ENCODE measurements at places on chromosomes 4 and X. TPM values are rescaled to one million over a fixed set of nuclear protein-coding genes. Genes with fewer than 3 reads are reported as not detected.

DNA sequence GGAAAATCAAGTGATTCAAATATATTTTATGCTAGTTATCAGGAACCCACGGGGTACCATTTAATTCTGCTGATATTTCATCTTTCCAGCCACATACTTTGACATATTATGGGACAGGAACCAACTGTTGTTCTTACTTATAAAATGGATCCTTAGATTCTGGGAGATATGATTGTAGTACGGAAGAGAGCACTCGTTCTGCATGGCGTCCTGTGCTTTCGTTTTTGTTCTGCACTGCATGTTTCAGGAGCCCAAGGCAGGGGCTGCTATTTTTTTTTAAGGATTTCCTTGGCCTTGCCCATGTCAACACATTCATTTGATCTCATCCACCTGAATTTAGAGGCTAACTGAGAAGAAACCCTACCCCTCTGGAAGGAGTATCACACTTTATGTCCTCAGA is 245.5 kb upstream of the TLL1 start:
- H3K4me1 ChIP-seq = no peaks in the 10 kb centered on the region
- H3K27ac ChIP-seq = no peak overlapping the region
- no peak overlapping the region for H3K4me3 ChIP-seq
- no peaks in the 10 kb centered on the region for H3K36me3 ChIP-seq
- no peak for DNase-seq
- no peaks in the 10 kb centered on the region for H3K27me3 ChIP-seq

DNA sequence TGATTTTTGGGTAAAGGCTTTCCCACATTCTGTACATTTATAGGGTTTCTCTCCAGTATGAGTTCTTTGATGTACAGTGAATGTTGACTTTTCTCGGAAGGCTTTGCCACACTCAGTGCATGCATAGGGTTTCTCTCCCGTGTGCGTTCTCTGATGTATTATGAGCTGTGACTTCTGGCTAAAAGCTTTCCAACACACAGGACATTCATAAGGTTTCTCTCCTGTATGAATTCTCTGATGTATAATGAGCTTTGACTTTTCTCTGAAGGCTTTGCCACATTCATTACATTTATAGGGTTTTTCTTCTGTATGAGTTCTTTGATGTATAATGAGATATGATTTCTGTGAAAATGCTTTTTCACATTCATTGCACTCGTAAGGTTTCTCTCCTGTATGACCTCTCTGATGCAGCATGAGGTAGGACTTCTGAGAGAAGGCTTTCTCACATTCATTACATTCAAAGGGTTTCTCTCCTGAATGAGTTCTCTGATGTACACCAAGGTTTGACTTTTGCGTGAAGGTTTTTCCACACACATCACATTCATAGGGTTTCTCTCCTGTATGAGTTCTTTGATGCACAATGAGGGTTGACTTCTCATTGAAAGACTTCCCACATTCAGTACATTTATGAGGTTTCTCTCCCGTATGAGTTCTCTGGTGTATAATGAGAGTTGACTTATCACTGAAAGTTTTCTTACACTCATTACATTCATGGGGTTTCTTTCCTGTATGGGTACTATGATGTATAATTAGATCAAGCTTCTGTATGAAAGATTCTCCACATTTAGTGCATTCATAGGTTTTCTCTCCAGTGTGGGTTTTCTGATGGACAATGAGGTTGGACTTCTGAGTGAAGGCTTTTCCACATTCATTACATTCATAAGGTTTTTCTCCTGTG is 27.3 kb downstream of the ZNF182 start:
- H3K36me3 ChIP-seq = peaks cover 3% of the 10 kb centered on the region
- no peak overlapping the region for H3K27ac ChIP-seq
- H3K4me3 ChIP-seq = no peak overlapping the region
- H3K4me1 ChIP-seq = no peaks in the 10 kb centered on the region

GRCh38 chrX:105816517-105816916 is 5.8 kb upstream of the NRK start:
- H3K36me3 ChIP-seq = no peaks in the 10 kb centered on the region
- H3K4me3 ChIP-seq = no peak overlapping the region
- peaks cover 3% of the 10 kb centered on the region for H3K27me3 ChIP-seq
- no peaks in the 10 kb centered on the region for H3K4me1 ChIP-seq
- no peak overlapping the region for H3K27ac ChIP-seq
- DNase-seq = no peak

DNA sequence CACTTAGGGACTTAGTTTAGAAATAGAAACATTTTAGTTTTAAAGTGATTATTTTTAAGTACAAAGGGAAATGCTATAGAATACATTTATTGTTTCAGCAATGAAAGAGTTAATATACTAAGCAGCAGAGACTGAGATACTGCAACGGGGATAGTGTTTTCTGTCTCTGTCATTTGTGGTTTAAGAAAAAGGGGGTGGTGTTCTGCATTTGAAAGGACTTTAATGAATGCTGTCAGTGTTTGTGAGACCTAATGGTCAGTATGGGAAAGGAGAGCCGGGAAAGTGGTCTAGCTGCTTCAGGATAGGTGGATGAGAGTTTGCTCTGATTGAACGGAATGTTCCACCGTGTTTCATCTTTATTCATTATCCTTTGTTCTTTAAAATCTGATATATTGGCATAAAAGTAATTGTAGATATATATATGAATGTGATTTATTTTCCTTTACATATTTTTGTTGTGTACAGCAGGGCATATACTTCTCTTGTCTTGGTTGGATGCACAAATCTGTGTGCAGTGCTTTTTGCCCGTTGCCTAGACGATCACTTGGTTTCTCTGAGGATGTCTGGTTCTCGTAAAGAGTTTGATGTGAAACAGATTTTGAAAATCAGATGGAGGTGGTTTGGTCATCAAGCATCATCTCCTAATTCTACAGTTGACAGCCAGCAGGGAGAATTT is at the start of gene KLHL5:
Gene KLHL5, plus strand, starts transcription at position 139 of the 676 bp plus-strand sequence. Its CDS starts 421 bp downstream, at position 560.
- H3K27me3 ChIP-seq = no peaks in the 10 kb centered on the region
- H3K4me1 ChIP-seq = no peaks in the 10 kb centered on the region
- no peaks in the 10 kb centered on the region for H3K36me3 ChIP-seq
- no peak within 1 kb of the TSS for H3K4me3 ChIP-seq

Gene ELMOD2
- 27.8 TPM for total RNA-seq

Gene APELA
- not detected for total RNA-seq

Gene S100G
- total RNA-seq = not detected

Gene UCHL1
- total RNA-seq = 13.2 TPM

GRCh38 chr4:153527690-153528089 is 61.5 kb downstream of the TMEM131L start:
- no peak overlapping the region for H3K27ac ChIP-seq
- H3K27me3 ChIP-seq = no peaks in the 10 kb centered on the region
- peak; percentile 13 for DNase-seq
- no peak overlapping the region for H3K4me3 ChIP-seq
- H3K36me3 ChIP-seq = no peaks in the 10 kb centered on the region

Gene GPR78
- not detected for total RNA-seq

GRCh38 chrX:106039920-106040319 is 1.4 kb upstream of the SERPINA7 start:
- no peaks in the 10 kb centered on the region for H3K36me3 ChIP-seq
- peak; percentile 19 for DNase-seq

DNA sequence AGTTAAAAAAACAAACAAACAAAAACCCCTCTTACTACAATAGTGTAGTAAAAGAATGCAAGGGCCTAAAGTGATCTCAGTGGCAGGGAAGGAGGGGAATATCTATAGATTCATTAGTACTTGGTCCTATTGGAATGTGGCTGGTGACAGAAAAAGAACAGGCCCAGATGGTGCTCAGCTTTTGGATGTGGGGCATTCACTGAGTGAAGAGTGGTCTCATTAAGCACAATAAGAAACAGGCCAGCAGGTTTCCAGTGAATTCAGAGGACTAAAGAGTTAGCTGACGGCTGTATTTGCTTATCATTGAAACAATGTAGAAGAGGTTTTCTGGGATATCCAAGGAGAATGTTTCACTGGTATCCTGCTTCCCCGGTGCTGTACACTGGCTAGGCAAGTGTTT is 243.8 kb upstream of the HHIP start:
- no peak overlapping the region for H3K4me3 ChIP-seq
- H3K27ac ChIP-seq = no peak overlapping the region
- no peak for DNase-seq
- no peaks in the 10 kb centered on the region for H3K27me3 ChIP-seq

Gene LUZP4
- not detected for total RNA-seq

- H3K36me3 ChIP-seq = no peaks in the 10 kb centered on the region
- no peak for DNase-seq
- no peak overlapping the region for H3K27ac ChIP-seq
- no peaks in the 10 kb centered on the region for H3K27me3 ChIP-seq
- no peaks in the 10 kb centered on the region for H3K4me1 ChIP-seq
Observed at GRCh38 chr4:186810613-186811150, 87.0 kb upstream of the FAT1 start.

Gene RHOXF2
- not detected for total RNA-seq

DNA sequence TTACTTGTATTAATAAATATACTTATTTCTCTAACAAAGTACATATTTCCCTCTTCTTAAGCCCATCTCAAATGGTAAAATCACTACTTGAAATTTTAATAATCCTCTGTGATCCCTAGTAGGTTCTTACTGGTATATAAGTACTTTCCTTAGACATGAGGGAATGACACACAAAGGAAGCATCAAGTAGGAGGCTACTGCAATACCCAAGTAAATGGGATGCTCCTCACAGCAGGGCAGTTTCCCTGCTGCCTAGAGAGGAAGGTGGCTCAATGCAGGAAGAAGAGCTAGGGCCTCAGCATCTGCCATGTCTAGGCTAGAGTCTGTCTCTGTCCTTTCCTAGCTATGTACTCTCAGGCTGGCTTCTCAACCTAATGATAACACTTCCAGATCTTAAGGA is 122.1 kb upstream of the DIPK2B start:
- no peak overlapping the region for H3K27ac ChIP-seq
- H3K27me3 ChIP-seq = peaks cover 3% of the 10 kb centered on the region
- no peak for DNase-seq
- no peaks in the 10 kb centered on the region for H3K36me3 ChIP-seq
- no peak overlapping the region for H3K4me3 ChIP-seq

DNA sequence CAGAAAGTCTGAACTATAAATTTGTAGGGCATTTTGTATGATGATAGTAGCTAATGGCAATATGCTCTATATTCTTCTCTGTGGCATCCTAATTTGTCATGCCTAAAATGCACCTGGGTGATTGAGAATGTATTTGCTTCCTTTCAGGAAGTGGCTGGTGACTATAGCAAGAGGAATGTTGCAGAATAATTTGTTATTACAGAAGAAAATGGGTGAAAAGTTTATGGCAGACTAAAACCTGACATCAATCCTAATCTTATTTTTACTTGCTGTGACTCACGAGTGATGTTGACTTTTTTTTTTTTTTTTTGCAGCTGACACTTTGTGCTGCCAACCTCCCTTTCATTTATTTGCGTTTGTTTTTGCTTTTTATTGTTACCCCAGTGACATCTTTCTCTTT is 141.1 kb downstream of the MSL3 start:
- H3K4me3 ChIP-seq = no peak overlapping the region
- DNase-seq = no peak
- no peaks in the 10 kb centered on the region for H3K36me3 ChIP-seq
- no peaks in the 10 kb centered on the region for H3K27me3 ChIP-seq
- H3K4me1 ChIP-seq = no peaks in the 10 kb centered on the region

Gene SMIM10L2A
- 0.27 TPM for total RNA-seq

DNA sequence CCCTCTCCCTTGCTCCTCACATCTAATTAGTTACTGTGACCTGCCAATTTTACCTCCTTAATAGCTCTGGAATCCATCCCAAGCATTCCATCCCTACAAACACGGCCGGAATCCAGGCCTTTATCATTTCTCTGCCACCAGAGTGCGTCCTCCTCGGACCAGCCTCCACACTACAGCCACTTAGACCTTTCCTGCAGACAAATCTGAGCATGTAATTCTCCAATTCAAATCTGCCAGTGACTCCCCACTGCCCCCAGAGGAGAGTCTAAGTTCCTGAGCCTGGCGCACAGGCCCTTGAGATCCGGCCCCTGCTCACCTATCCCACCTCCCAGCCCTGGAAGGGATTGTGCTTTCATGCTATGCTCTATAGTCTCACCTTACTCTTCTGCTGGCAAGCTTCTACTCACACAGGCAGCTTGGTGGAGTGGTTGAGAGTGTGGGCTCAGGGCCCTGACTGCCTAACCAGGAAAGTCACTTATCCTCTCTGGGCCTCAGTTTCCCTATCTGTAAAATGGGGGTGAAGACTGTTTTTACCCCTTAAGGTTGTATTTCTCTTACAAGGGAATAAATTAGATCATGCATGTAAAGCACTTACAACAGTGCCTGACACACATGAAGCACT is 31.2 kb downstream of the PJA1 start:
- no peaks in the 10 kb centered on the region for H3K4me1 ChIP-seq
- no peak overlapping the region for H3K27ac ChIP-seq
- no peaks in the 10 kb centered on the region for H3K36me3 ChIP-seq
- DNase-seq = peak; percentile 21
- H3K27me3 ChIP-seq = peaks cover 4% of the 10 kb centered on the region

DNA sequence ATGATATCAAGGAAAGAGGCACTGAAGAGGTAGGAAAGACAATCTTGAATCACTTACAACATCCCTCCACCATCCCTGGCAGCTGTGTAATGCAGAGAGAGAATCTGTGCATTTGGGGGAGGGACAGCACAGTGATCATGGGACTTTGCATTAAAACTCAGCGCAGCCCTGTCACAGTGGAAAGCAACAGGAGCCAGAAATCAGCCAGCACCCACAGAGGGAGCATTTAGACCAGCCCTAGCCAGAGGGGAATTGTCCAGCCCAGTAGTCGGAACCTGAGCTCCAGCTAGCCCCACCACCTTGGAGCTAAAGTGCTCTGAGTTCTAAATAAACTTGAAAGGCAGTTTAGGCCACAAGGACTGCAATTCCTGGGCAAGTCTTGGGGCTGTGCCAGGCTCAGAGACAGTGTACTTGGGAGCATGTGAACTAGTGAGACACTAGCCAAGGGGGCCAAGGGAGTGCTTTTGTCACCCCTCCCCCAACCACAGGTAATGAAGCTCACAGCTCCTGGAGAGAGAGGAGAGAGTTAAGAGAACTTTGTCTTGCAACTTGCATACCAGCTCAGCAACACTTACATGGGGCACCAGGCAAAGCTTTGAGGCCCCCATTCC is 83.9 kb upstream of the FAM241A start:
- DNase-seq = no peak
- no peak overlapping the region for H3K4me3 ChIP-seq
- H3K36me3 ChIP-seq = no peaks in the 10 kb centered on the region
- H3K27ac ChIP-seq = no peak overlapping the region
- no peaks in the 10 kb centered on the region for H3K4me1 ChIP-seq

Gene MAGEA2B
- total RNA-seq = not detected

DNA sequence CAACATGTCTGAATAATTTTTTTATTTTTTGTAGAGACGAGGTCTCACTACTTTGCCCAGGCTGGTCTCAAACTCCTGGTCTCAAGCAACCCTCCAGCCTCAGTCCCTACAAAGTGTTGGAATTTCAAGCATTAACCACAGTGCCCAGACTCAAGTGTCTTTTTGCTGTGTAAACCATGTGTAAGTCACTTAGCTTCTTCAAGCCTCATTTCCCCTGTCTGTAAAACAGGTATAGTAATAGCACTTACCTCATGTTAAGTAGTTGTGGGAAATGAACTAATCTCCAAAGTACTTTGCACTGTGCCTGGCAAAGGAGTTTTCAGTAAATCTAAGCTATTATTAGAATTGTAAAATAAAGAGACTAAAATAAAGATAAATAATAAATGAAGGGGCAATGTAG is 35.7 kb downstream of the STBD1 start:
- no peaks in the 10 kb centered on the region for H3K36me3 ChIP-seq
- H3K4me3 ChIP-seq = no peak overlapping the region
- H3K27ac ChIP-seq = no peak overlapping the region
- DNase-seq = no peak

Gene LRIT3
- total RNA-seq = 0.15 TPM

Gene NDP
- total RNA-seq = not detected

Gene PPP2R2C
- total RNA-seq = 0.35 TPM

Gene SEPTIN6
- total RNA-seq = 9.4 TPM

Gene RNF212
- 2.5 TPM for total RNA-seq

GRCh38 chr4:87575408-87575807 is 32.9 kb upstream of the DSPP start:
- no peaks in the 10 kb centered on the region for H3K36me3 ChIP-seq
- no peak overlapping the region for H3K27ac ChIP-seq
- no peaks in the 10 kb centered on the region for H3K27me3 ChIP-seq
- no peak for DNase-seq
- H3K4me3 ChIP-seq = no peak overlapping the region
